Ascending aorta (tissue), 2 donors: ENCODE measurements at places on chromosomes 3 and 15.

DNA sequence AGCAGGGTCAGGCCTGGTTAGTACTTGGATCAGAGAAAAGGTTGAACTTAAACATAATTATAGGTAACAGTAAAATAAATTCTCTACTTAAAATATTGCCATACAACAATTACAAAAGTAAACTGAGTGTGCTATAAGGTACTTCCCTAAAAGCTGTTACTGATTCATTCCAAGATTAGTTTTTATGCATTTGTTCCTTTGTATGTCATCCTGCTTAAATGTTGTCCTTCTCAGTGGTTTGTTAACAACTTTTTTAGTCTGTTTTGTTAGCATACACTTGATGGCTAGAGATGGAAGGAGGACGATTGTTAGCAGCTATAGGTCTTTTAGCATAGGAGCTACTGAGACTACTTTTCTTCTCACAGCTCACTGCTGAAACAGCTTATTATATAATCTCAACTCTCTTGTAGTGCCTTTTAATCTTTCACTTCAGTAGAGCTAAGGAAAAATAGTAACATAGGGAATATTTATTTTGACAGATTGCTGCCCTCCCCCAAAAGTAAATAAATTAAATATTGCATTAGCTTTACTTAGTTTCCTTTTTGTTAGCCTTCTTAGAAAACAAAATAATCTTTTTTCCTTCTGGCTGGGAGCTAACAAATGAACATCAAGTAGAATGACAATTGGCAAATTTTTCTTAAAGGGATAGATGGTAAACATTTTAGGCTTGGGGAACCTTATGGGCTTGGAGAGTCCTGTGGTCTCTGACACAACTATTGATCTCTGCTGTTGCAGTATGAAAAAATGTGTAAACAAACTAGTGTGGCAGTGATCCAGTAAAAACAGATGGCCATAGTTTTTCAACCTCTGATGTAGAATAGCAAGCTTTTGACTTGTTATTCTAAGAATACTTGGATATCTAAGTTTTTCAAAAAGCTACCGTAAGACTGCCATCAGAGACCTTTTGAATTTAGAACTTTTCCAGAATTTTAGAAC, 39.5 kb downstream of the USP8 start:
- DNase-seq, result no peak

- DNase-seq, result no peak
Observed at GRCh38 chr15:50251638-50252182, 13.8 kb downstream of the HDC start.

GRCh38 chr3:156664831-156665178, 9.6 kb upstream of the TIPARP start:
- no peak for DNase-seq

DNA sequence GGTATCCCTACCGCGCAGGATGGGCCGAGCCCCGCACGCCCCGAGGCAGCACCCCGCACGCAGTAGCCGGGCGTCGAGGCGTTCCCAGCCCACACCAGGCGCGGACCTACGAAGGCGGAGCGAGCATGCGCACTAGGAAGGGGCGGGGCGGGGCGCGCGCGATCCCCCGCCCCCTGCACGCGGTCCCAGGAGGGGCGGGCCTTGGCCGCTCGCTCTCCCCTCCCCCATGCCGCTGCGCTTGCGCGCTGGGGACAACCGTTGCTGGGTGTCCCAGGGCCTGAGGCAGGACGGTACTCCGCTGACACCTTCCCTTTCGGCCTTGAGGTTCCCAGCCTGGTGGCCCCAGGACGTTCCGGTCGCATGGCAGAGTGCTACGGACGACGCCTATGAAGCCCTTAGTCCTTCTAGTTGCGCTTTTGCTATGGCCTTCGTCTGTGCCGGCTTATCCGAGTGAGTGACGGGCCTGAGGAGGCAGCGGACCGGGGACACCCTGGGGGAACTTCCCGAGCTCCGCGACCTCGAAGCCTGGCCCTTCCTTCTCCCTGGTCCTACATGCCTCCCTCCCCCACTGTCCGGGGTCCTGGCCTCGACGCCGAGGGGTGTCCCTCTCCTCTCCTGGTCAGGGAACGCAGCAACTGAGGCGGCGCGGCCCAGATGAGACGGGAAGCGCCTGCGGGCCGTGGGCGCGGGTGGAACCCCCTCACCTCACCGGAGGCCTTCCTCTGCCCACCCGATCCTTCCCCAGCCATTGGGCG, at the start of gene SPESP1:
TSS of gene SPESP1 (plus strand) at position 258 of the 755 bp plus-strand sequence. CDS start at position 387, 129 bp downstream.
- peak; percentile 74 for DNase-seq

- no peak for DNase-seq
Observed at GRCh38 chr3:107977221-107978130, 113.4 kb downstream of the CD47 start.

DNA sequence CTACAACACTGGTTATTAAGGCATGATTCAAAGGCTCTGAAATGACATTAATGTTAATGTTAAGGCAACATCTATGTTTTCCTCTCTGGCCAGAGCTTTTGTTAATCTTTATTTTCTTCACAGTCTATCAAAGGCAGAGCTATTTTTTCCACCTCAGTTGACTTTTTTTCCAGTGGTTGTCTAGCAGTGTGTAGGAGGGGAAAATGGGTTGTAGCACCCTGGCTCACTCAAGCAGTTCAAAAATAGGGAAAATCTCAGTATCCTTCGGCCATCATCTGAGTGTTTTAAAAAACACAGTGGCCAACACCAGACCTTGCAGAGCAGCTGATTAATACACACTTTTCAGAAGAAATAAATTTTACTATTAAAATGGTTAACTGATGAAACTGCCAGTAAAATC, 21.4 kb downstream of the CBLB start:
- no peak for DNase-seq

- no peak for DNase-seq
Observed at GRCh38 chr3:68999605-69000004, 13.9 kb downstream of the EOGT start.

- no peak for DNase-seq
Observed at GRCh38 chr3:138833899-138834595, 681 bp downstream of the PIK3CB start.
